PC-9 (cell line): ENCODE measurements at places on chromosomes 16 and 17. TPM values are rescaled to one million over a fixed set of nuclear protein-coding genes. Genes with fewer than 3 reads are reported as not detected.

GABARAPL2 gene
- 86.1 and 103 TPM in 2 replicates for total RNA-seq

TMEM235 gene
- total RNA-seq: not detected in 2 replicates

RNF112 gene
- 2.0 and 2.3 TPM in 2 replicates for total RNA-seq

TSR3 gene
- 69.5 and 108 TPM in 2 replicates for total RNA-seq

CCL7 gene
- total RNA-seq: not detected in 2 replicates

RNU2-1 gene
- 4,274 and 6,356 TPM in 2 replicates for total RNA-seq

MT1E gene
- 22.0 and 22.2 TPM in 2 replicates for total RNA-seq

GP1BA gene
- total RNA-seq: not detected in 2 replicates

SLC16A11 gene
- not detected in 2 replicates for total RNA-seq

NHLRC4 gene
- total RNA-seq: not detected in 2 replicates

LGALS9B gene
- 6.5 and 9.8 TPM in 2 replicates for total RNA-seq

CD300E gene
- total RNA-seq: not detected in 2 replicates

KREMEN2 gene
- 8.4 and 16.2 TPM in 2 replicates for total RNA-seq

KCNH6 gene
- not detected in 2 replicates for total RNA-seq

KRT36 gene
- total RNA-seq: not detected in 2 replicates

PPY gene
- total RNA-seq: not detected in 2 replicates

CAPNS2 gene
- 1.8 and 2.1 TPM in 2 replicates for total RNA-seq

DOC2A gene
- 11.0 and 11.3 TPM in 2 replicates for total RNA-seq

GPR179 gene
- total RNA-seq: 0.57 and 0.58 TPM in 2 replicates

WBP2 gene
- 114 and 159 TPM in 2 replicates for total RNA-seq

IL17C gene
- total RNA-seq: not detected in 2 replicates

CDH13 gene
- total RNA-seq: 0.24 TPM in 1 of 2 replicates, not detected in the other

GALR2 gene
- 2.8 and 3.0 TPM in 2 replicates for total RNA-seq

CSF3 gene
- not detected in 2 replicates for total RNA-seq

GCGR gene
- not detected in 2 replicates for total RNA-seq

MAPT gene
- total RNA-seq: 0.85 and 1.0 TPM in 2 replicates

FBF1 gene
- 22.5 and 28.7 TPM in 2 replicates for total RNA-seq

ARL5C gene
- total RNA-seq: not detected in 2 replicates

SPNS2 gene
- total RNA-seq: 25.7 and 33.8 TPM in 2 replicates

C17orf107 gene
- total RNA-seq: 2.6 and 3.1 TPM in 2 replicates

MAP2K6 gene
- 1.6 TPM in 2 replicates for total RNA-seq

FLOT2 gene
- 118 and 128 TPM in 2 replicates for total RNA-seq

PKMYT1 gene
- 105 and 112 TPM in 2 replicates for total RNA-seq

TP53TG3D gene
- total RNA-seq: not detected in 2 replicates

GRB7 gene
- 49.1 and 55.9 TPM in 2 replicates for total RNA-seq

KRTAP2-3 gene
- total RNA-seq: 0.57 TPM in 1 of 2 replicates, not detected in the other

BTBD17 gene
- total RNA-seq: not detected in 2 replicates

STX1B gene
- total RNA-seq: 3.9 and 5.6 TPM in 2 replicates

PYDC1 gene
- not detected in 2 replicates for total RNA-seq

TBC1D3H gene
- total RNA-seq: not detected in 2 replicates

VPS35 gene
- 94.9 and 98.4 TPM in 2 replicates for total RNA-seq

FBXW10B gene
- total RNA-seq: 16.2 and 19.9 TPM in 2 replicates

TMC8 gene
- 1.9 and 2.6 TPM in 2 replicates for total RNA-seq

LUC7L gene
- total RNA-seq: 64.3 and 66.9 TPM in 2 replicates

PRCD gene
- 2.6 and 2.7 TPM in 2 replicates for total RNA-seq
